ENCODE measurements at places on chromosomes 7 and 10. TPM values are rescaled to one million over a fixed set of nuclear protein-coding genes. Genes with fewer than 3 reads are reported as not detected.

ANXA8 gene
- polyA plus RNA-seq: 18.2 TPM

- peak overlapping the region; percentile 34 for H3K4me3 ChIP-seq
- peaks cover 53% of the 10 kb centered on the region for H3K27me3 ChIP-seq
- H3K36me3 ChIP-seq: no peaks in the 10 kb centered on the region
- no peak overlapping the region for H3K27ac ChIP-seq
- H3K4me1 ChIP-seq: peaks cover 19% of the 10 kb centered on the region
- DNase-seq: peak; percentile 45
Measured at GRCh38 chr7:15685358-15686294, 857 bp downstream of the MEOX2 start.

GRCh38 chr10:30413996-30414576, 19.9 kb upstream of the MAP3K8 start:
- H3K27ac ChIP-seq: no peak overlapping the region
- H3K4me1 ChIP-seq: peaks cover 6% of the 10 kb centered on the region
- no peaks in the 10 kb centered on the region for H3K36me3 ChIP-seq
- no peaks in the 10 kb centered on the region for H3K27me3 ChIP-seq

SLC16A9 gene
- polyA plus RNA-seq: 2.6 TPM

DNA sequence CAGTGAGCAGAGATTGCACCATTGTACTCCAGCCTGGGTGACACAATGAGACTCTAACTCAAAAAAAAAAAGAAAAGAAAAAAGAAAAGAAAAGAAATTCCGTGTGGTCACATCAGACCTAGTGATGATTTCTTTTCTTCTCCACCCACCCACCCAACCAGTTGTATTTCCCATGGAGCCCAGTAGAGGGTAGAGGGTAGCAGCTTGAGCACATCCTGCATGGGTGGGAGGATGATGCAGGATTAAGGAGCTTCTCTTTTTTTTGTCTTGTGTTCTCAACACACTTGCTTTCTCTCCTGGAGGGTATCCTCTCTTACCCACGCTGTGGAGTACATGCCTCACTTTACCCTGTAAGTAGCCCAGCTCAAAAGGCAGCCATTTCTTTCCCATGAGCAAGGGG, 118.6 kb upstream of the CARD11 start:
- DNase-seq: no peak
- no peaks in the 10 kb centered on the region for H3K36me3 ChIP-seq
- H3K4me3 ChIP-seq: no peak overlapping the region
- H3K27ac ChIP-seq: no peak overlapping the region
- H3K27me3 ChIP-seq: no peaks in the 10 kb centered on the region

GRCh38 chr10:11104772-11105675, 87.4 kb downstream of the CELF2 start:
- no peaks in the 10 kb centered on the region for H3K4me1 ChIP-seq
- H3K27ac ChIP-seq: no peak overlapping the region
- H3K36me3 ChIP-seq: no peaks in the 10 kb centered on the region
- H3K4me3 ChIP-seq: no peak overlapping the region
- H3K27me3 ChIP-seq: no peaks in the 10 kb centered on the region
